Smooth muscle cell of the pulmonary artery (primary cell): ENCODE measurements at places on chromosomes 13 and 19. TPM values are rescaled to one million over a fixed set of nuclear protein-coding genes. Genes with fewer than 3 reads are reported as not detected.

The FOXA3 gene
- not detected in 2 replicates for total RNA-seq

The BEST2 gene
- not detected in 2 replicates for total RNA-seq

The C1QTNF9 gene
- not detected in 2 replicates for total RNA-seq

The CBY2 gene
- not detected in 2 replicates for total RNA-seq

The ZNF677 gene
- total RNA-seq, result 14.7 and 14.8 TPM in 2 replicates

The ZNF790 gene
- total RNA-seq, result 7.4 and 8.1 TPM in 2 replicates

The LIG4 gene
- 10.9 and 11.7 TPM in 2 replicates for total RNA-seq
